ENCODE measurements at places on chromosomes 5 and 9.

DNA sequence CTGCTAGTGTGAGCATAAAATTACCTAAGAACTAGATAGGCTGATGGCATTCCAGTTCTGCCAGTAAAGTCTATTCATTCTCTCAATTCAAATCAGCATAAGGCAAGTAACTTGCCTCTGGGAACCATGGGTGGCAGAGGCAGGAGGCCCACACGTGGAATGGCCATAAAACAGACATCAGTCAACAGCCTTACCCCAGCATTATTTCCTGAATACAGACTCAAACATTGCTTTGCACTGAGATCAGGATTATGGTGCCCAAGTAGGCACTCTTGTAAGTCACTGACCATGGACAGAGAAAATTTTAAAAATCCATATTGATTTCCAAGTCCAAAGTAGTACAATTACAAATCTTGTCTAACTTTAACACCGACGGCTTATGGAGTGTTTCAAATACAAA lies 157.7 kb downstream of the NR2F1-AS1 start:
- DNase-seq, result no peak

DNA sequence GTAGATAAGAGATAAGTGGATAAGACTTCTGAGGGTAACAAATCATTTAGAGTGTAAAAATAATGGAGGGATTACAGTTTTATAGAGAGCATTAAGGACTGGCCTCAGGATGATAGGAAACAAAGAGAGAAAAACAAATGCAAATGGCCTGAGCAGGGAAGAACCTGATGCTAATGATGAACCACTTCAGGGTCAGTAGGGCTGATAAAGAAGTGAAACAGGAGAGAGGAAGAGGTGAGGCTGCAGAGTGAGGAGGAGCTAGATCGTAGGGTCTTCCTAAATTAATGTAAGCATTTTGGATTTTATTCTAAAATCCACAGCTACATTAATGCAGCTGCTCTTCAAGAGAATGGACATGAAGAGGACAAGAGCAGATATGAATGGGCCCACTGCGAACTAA lies 698.0 kb upstream of the MEF2C start:
- DNase-seq, result no peak

DNA sequence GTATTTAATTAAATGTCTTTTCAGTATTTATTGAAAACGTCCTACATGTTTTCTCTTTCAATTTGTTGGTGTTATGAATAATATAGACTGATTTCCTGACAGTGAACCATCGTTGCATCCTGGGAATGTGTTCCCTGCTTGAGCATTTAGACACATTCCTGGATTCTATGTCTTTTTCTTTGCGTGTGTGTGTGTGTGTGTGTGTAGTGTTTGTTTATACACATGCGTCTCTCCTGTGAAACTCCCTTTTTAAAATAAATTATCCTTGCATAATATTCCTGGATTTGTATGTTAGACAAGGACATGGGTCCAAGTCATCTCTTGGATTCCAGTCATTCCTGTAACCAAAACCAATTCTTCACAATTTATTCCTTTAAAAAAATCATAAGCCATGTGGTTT lies 153.4 kb downstream of the HSPA4 start:
- DNase-seq, result no peak

DNA sequence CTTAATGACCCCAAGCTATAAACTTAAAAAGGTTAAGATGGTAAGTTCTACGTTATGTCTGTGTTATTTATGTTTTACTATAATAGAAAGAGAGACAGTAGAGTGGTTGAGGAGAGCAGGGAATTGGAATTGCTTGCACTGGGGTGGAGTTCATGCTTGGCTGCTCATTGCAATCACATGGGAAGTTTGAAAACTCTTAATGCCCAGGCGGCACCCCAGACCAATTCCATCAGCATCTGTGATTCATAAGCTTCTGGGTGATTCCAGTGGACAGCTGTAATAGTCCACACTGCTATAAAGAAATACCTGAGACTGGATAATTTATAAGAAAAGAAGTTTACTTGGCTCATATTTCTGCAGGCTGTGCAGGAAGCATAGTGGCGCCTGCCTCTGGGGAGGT lies 323.9 kb upstream of the MSX2 start:
- no peak for DNase-seq

GRCh38 chr5:90224342-90224741 lies 185.2 kb downstream of the CETN3 start:
- no peak for DNase-seq

- DNase-seq, result no peak
Measured at GRCh38 chr9:22840641-22841040, 394.0 kb downstream of the DMRTA1 start.

GRCh38 chr5:63050916-63051315 lies 472.3 kb downstream of the LRRC70 start:
- DNase-seq, result no peak

DNA sequence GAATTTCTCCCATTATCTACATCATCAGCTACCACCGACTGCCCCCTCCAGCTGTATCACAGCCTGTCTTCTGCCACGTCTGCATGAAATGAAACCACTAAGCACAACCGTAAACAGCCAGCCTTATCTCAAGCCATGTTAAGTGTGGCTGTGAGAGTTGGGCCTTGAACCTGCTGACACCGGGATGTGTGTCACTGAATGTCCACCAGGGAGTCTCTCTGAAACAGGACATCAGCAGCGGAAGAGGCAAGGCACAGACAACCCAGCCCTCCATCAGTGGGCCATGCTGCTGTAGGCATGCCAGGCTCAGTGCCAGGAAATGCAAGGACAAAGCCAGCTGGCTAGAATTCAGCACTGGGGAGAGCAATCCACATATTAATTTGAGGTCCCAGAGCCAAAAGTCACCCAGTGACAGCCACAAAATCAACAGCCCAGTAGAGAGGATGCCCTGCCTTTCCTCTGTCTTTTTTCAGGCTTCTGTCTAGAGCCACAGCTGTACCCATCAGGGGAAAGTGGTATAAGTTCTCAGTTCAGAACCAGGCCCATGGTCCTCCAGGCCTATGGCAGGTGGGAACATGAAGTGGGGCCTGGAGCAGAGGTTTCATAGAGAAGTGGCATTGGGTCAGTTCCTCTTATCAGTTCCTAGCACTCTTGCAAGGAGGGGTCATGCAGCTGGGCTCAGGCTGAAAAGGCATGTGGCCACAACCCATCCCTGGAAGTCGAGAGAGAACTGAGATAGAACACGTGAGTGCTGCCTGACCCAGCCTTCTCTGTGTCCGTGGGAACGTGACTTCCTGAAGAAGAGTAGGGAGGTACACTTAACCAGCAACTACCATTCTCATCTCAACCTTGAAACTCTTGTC lies 199.4 kb downstream of the ESM1 start:
- DNase-seq, result no peak

DNA sequence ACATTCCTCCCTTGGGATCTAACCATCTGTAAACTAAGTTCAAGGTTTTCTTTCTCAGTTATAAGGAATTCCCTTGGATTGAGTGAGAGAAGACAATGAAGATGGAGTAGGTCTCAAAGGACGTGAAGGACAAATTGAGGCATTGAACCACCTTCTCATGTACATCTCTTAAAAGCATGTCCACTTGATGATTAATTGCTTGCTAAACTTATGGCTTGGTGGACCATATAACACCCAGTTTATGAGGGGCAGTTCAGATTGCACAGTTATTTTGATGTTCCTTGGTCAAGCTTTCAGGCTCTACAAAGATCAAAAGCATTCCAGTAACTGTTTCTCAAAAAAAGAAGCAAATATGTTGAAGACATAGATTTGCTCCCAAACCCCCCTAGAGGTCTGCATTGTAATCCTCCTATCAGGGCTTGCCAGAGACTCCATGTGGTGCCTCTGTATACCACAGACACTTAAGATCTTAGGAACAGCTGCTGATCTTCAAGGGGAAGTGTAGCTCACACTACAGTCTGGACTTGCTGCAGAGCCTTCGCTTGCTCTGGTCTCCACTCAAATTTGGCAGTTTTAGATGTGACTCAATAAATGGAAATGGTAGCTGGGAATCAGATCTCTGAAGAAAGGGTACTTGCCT lies 56.9 kb upstream of the ALDH1A1 start:
- no peak for DNase-seq

DNA sequence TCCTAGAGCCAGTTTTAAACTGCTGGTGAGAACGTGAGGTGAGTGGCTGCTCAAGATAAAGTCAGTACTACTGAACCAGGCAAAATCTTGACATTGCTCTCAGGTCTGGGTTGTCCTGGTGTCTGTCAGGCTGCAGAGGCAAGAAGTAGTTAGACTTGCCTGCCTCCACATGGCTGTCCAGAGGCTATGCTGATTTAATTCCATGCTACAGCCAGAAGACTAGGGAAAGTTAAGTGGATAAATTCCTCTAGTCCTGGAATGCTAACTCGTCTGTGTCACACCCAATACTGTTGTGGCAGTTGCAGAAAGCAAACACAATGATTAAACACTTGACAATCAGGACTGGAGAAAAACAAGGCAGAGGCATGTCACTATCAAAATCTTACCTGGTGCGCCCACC lies 118.9 kb downstream of the ACER2 start:
- no peak for DNase-seq

- no peak for DNase-seq
Measured at GRCh38 chr9:72597181-72597517, 75.7 kb downstream of the TMC1 start.

GRCh38 chr5:74127381-74128320 lies 501.7 kb downstream of the ARHGEF28 start:
- no peak for DNase-seq

DNA sequence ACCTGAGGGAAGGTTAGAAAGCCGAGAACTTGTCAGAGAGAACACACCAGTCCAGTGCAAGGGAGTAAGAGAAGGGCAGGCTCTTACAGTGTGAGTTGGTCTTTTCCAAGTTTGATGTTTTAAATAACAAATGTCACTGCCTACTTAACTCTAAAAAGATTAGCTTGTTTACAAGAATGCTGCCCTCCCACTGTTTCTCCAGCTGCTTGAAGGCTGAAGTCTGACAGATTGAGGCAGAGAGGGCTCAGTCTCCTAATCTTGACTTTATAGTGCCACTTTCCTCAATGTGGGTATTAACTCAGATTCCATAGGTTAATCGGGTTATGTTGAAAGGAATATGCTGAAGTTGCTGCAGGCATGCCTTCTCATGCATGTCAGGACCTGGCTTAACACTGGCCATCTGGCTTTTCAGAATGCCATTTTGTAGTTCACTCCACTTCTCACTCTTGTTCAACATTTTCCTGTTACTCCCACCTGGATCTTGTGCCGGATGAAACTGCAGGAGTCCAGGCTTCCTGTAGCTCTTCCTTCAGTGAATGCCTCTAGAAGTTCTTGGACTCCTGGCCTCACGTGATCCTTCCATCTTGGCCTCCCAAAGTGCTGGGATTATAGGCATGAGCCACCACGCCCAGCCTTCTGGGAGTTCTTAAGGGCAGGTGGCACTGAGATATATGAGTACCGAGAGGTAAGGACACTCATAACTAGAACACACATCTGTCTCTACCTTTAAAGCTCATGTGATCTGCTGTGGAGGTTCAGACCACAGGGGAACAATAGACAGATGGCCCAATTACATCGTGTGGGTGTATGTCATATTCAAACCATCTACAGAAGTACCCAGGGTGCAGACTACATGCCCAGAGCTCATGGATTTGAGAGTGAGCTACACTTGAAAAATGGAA lies 249.7 kb downstream of the ARHGAP26 start:
- no peak for DNase-seq

DNA sequence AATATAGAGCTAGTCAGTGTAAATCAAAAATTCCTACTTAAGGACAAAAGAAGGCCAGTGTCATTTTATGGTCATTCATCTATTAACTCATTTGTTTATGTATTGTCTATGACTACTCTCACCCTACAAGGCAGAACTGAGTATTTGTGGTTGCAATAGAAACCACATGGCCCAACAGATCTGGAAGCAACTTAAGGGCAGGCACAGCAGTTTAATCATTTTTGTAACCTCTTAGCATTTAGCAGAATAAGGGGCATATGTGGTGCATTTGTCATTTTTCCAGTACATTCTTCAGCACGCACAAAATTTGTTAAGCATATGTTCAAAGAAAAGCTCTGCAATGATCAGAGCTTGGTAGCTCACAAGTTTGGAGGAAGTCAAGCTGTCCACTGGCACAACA lies 1.1 kb downstream of the FKBP15 start:
- no peak for DNase-seq

DNA sequence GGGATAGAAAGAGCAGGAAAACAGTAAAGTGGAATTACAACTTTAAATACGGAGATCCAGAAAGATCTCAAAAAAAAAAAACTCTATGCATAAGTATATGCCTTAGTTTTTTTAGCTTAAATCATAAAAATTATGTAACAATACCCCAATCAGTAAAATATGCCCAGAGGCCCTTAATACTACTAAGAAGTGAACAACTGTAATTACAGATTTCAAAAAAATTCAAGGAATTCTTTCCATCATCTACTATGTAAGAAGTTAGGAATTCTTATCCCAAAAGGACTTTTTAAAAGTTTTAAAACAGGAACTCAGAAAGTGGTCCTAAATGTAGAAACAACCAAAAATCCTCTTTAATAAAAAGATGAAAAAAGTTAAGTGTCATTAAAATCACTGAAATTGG lies 111.3 kb downstream of the SSBP2 start:
- no peak for DNase-seq

DNA sequence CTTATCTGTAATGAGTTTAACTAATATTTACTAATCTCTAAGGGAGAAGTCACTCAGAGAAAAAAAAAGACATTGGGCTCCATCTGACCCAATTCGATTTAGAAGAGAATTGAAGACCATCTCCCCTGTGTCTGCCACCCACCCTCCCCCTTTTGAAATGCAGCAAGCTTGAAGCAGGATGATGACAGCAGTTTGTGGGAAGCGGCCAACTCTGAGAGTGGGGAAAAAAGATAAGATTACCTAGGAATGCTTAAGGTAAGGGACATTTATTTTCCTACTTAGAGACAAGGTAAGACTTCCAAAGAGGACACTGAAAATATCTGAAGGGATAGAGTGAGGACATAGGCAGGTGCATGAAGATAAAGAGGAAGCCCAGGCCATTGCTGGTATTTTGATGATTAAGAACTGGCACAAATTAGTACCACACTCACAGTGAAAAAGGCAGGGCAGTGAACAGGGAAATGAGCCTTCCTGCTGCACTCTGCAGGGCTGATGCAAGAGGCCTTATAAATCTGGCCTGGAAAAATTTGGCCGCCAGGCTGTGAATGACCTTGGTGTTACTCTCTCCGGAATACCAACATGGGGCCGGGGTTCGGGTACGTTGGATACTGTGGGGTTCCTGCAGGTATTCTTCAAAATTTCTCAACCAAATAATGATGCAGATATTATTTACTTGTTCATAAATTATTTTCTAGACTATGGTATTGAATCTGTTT lies 42.3 kb downstream of the HTR1A start:
- no peak for DNase-seq

- no peak for DNase-seq
Measured at GRCh38 chr5:130496215-130496614, 592.0 kb downstream of the CHSY3 start.

GRCh38 chr5:111163000-111163399 lies 61.2 kb upstream of the CAMK4 start:
- DNase-seq, result no peak

DNA sequence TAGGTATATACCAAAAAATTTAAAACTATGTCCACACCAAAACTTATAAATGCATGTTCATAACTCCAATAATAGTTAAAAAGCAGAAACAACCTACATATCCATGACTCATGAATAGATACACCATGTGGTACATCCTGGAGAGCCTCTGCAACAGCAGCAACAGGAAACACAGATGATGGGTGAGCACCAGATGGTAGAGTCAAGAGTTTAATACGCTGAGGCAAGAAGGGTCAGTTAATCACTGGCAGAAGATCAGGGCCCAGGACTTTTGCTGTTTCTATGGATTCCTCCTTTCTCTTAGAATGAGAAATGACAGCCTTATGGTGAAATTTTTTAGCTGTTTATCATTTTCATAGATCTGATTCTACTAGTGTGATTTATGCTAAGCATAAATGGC lies 351.8 kb upstream of the ADAMTSL1 start:
- DNase-seq, result no peak

- DNase-seq, result no peak
Measured at GRCh38 chr9:115369322-115369957, 251.5 kb upstream of the TNC start.
